ENCODE measurements at places on chromosomes 6 and 20. TPM values are rescaled to one million over a fixed set of nuclear protein-coding genes. Genes with fewer than 3 reads are reported as not detected.
A peak's percentile ranks its signal among the peaks of the same experiment; 100 is the strongest.

The C4B gene
- 44.3 TPM for total RNA-seq

The BMP5 gene
- not detected for total RNA-seq

The BTNL2 gene
- not detected for total RNA-seq

The CLVS2 gene
- not detected for total RNA-seq

The TRAPPC3L gene
- total RNA-seq, result not detected

The STX16 gene
- 109 TPM for total RNA-seq

The PERP gene
- total RNA-seq, result 23.7 TPM

The OR2H2 gene
- not detected for total RNA-seq

The IYD gene
- 0.27 TPM for total RNA-seq

The BCAS4 gene
- 10.2 TPM for total RNA-seq

The GABRR2 gene
- total RNA-seq, result 2.0 TPM

DNA sequence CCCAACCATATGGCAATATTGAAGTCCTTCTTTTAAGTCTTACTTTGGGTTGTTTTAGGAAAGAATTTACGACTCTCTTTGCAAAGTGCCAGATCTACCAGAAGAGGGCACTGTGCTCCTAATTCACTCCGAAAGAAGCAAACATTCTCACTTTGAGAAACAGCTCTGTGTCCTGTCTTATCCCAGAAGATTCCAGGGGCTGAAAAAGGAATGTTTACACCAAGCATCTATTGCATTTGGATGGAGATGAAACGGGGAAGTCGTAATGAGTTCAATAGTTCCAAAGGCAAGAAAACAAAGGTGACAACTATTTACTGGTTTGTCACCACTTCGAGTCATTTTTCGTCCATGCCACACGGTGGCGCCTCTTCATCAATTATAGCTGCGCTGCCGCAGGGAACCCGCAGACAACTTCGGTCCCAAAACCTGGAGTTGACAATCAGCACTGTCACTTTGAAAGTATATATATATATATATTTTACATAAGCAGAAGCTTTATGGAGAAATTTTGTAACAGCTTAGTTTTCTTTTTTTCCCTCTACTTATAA lies 121.6 kb downstream of the MOXD1 start:
- peaks cover 9% of the 10 kb centered on the region for H3K4me1 ChIP-seq
- no peaks in the 10 kb centered on the region for H3K36me3 ChIP-seq
- peak overlapping the region; percentile 77 for H3K4me3 ChIP-seq
- no peaks in the 10 kb centered on the region for H3K27me3 ChIP-seq
- DNase-seq, result peak; percentile 15

DNA sequence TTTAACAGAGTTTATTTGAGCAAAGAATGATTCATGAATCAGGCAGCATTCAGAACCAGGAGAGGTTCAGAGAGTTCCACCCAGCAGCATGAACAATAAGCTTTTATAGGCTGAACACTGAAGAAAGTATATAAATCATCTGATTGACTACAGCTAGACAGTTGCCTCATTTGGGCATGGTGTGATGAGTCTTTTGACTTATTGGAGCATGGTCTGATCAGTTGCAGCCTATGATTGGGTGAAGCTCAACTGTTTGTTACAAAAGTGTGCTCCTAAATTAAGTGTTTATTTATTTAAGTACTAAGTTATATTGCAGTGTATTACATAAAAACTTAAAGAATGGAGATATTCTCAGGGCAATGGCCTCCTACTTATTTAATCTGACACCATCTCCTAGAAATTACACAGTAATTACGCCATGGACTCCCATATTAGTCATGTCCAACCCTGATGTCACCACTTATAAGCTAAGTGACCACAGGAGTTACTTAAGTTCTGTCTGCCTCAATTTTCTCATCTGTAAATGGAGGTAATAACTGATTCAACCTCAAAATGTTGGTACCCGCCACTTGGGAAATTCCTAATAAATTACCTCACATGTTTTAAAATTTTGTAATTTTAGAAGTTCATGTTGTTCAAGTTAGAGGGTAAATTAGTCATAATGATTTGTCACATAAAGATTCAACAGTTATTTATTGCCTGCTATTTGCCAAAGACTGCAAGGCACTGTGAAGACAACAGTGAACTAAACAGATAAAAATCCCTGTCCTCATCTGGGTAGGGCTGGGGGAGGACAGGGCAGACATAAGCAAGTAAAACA lies 15.2 kb upstream of the ROS1 start:
- no peak overlapping the region for H3K27ac ChIP-seq
- H3K36me3 ChIP-seq, result no peaks in the 10 kb centered on the region
- H3K4me1 ChIP-seq, result no peaks in the 10 kb centered on the region
- no peaks in the 10 kb centered on the region for H3K27me3 ChIP-seq
- H3K4me3 ChIP-seq, result no peak overlapping the region
- no peak for DNase-seq

- H3K27ac ChIP-seq, result no peak overlapping the region
- H3K4me3 ChIP-seq, result no peak overlapping the region
- H3K4me1 ChIP-seq, result no peaks in the 10 kb centered on the region
- DNase-seq, result no peak
Measured at GRCh38 chr6:138492113-138492512, 7.2 kb downstream of the NHSL1 start.

- H3K4me3 ChIP-seq, result no peak overlapping the region
- H3K4me1 ChIP-seq, result peaks cover 41% of the 10 kb centered on the region
- no peaks in the 10 kb centered on the region for H3K27me3 ChIP-seq
- no peak for DNase-seq
Measured at GRCh38 chr6:53280207-53280606, 68.5 kb downstream of the ELOVL5 start.

DNA sequence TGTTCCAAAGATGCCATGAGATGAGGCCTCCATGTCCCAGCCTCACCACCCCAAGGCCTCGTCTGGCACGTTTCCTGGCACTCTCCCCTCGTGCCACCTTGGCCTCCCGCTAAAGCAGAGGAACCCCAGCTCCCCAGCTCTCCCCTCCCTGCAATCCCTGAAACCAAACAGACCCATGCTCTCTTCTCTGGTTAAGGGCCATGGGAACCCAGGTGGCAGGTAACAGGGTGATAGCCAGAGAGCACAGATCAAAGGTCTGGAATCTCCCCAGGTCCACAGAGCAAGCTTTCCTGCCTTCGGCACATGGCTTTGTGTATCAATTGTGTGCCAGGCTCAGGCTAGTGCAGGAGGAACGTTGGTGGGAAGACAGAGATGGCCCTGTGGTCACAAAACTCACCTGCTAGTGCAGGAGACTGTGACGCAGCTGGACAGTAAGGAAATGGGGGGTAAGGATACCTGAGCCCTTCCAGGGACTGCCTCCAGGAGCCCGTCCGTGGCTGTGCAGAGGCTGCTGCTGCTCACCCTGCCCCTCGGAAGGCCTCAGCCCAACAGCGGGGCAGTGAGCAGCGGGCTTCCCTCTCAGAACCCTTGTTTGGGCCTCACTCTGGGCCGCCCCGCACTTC lies 39.0 kb downstream of the MYH7B start:
- H3K27me3 ChIP-seq, result no peaks in the 10 kb centered on the region
- H3K4me1 ChIP-seq, result no peaks in the 10 kb centered on the region
- peaks cover 40% of the 10 kb centered on the region for H3K36me3 ChIP-seq
- no peak overlapping the region for H3K27ac ChIP-seq
- H3K4me3 ChIP-seq, result no peak overlapping the region

DNA sequence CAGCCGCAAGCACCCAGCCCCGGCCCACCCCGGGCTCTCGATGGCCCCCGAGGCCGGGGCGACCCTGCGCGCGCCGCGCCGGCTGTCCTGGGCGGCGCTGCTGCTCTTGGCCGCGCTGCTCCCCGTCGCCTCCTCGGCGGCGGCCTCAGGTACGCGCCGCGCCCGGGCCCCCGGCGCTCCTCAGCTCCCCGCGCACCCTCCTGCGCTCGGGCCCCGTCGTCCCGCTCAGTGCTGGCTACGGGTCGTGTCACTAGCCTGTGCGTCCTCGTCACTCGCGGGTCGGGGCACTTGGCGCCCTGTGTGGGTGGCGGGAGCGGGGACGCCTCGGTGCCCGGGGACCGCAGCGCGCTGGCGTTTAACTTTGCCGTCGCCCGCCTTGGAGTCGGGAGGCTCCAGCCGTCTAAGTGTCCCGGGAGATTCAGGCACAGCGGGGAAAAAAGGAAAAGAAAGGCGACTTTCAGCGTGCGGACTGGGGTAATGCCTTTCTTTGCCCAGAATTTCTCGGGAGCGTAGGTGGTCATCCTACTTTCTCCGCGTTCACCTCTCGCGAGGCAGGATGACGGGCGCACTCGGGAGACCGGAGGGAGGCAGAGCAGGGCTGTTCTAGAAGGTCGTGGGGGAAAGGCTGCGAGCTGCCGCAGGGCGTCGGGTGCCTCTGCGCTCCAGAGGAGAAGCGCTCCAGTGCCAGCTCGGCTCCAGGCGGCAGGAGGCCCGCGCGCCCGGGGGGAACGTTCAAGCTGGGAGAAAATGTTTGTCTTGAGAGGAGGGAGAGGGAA lies 545 bp downstream of the FNDC1 start:
- no peaks in the 10 kb centered on the region for H3K36me3 ChIP-seq
- H3K27me3 ChIP-seq, result no peaks in the 10 kb centered on the region
- DNase-seq, result no peak
- peak overlapping the region; percentile 63 for H3K4me3 ChIP-seq

GRCh38 chr20:59948212-59948611 lies 8.0 kb downstream of the FAM217B start:
- no peaks in the 10 kb centered on the region for H3K4me1 ChIP-seq
- no peak for DNase-seq
- H3K4me3 ChIP-seq, result no peak overlapping the region
- H3K27me3 ChIP-seq, result no peaks in the 10 kb centered on the region
- no peak overlapping the region for H3K27ac ChIP-seq

DNA sequence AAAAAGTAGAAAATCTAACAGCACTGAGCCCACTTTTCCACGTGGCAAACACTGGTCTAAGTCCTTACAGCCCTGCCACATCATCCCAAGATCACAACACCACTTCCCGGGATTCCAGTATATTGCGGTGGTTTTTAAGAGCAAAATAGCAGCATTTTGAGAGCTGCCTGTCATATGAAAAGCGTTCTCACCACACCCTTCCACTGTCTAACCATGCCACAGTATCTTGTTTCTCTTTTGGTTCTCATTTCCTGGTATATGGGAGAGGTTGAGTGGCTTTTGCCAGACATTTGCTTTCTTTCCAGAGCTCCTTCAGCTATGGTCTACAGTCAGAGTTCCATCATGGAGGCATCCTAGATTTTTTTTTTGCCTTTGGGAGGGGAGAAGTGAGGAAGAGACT lies 243.0 kb downstream of the TSHZ2 start:
- no peak overlapping the region for H3K27ac ChIP-seq
- no peaks in the 10 kb centered on the region for H3K27me3 ChIP-seq
- H3K36me3 ChIP-seq, result no peaks in the 10 kb centered on the region
- H3K4me1 ChIP-seq, result no peaks in the 10 kb centered on the region
- DNase-seq, result no peak

DNA sequence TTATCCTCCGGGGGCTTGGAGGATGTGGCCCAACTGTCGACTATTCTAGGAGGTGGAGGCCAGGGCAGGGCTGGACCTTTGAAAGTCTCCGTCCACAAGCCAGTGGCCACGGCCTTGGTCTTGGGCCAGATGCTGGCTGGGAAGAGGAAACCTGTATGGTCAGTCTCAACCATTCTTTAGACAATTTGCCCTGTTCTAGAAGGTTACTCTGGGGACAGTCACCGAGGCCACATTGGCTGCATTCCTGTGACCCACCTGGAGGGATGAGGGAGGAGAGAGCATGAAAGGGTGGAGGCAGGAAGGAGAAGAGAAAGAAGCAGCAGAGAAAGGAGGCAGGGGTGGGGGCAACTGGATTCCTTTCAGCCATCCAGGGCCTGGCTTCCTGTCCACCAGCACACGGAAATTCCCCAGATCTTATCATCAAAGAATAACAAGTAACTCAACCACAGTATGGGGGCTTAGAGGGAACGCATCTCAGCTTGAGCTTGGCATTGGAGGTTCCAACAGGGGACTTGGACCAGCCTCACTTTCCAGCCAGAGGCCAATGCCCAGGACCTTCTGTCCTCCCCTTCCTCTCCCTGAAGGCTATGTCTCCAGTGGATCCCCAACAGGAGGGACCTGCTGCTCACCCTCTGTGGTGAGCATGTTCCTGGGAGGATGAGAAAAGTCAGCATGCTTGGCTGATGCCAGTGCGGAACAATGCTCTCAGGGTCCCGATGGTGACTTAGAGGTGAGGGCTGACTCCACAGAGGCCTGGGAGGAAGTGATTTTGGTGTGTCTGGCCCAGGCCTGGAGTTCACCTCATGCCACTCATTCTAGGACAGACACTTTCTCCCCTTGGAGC lies 30.4 kb downstream of the TGM2 start:
- H3K27me3 ChIP-seq, result no peaks in the 10 kb centered on the region
- peak overlapping the region; percentile 55 for H3K27ac ChIP-seq
- DNase-seq, result no peak
- H3K4me3 ChIP-seq, result no peak overlapping the region
- H3K36me3 ChIP-seq, result peaks cover 65% of the 10 kb centered on the region

DNA sequence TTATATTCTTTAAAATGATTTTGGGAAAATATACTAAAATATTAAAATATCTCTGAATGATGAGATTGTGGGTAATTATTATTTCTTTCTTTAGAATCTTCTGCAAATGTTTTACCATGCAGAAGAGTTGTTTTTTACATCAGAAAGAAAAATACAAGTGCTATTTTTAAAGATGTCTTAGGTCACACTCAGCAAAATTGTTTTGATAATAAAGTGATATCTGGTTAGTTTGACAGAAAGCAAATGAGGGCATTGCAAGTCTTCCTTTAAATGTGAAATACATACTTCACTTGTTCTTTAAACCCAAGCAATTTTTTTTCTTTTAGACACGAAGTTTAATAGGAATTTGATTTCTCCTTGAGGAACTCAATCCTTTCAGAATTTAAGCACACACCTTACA lies 43.6 kb upstream of the STXBP5 start:
- peaks cover 4% of the 10 kb centered on the region for H3K4me1 ChIP-seq
- H3K36me3 ChIP-seq, result no peaks in the 10 kb centered on the region
- no peak for DNase-seq
- H3K4me3 ChIP-seq, result no peak overlapping the region
- H3K27me3 ChIP-seq, result no peaks in the 10 kb centered on the region

GRCh38 chr6:99092461-99092860 lies 144.7 kb upstream of the FBXL4 start:
- H3K27me3 ChIP-seq, result no peaks in the 10 kb centered on the region
- H3K27ac ChIP-seq, result no peak overlapping the region
- no peaks in the 10 kb centered on the region for H3K4me1 ChIP-seq

DNA sequence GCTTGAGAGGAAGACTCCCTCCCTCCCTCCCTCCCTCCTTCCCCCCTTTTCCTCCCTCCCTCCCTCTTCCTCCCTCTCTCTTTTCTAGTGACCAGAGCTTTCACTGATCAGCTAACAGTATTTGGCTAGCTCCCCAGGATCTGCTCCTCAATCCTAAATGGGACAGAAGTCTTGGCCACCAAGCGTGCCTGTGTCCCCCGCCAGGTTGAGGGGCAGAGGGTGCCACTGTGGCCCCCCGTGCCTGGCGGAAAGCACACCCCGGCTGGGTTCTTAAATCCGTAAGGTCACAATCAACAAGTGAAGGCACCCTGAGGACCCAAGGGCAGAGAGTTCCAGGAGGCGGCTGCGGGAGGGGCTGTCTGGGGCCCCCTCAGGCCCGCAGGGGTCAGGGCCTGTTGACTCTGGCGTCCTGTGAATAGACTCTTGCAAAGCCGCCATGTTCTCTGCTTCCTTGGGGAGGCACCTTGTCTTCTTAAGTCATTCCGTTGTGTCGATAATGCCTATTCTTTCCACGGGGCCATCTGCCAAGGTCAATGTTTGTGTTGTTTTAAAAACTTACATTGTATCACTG lies 38.9 kb upstream of the STX16 start:
- H3K4me1 ChIP-seq, result peaks cover 9% of the 10 kb centered on the region
- H3K27ac ChIP-seq, result peak overlapping the region; percentile 90
- no peak for DNase-seq
- no peaks in the 10 kb centered on the region for H3K36me3 ChIP-seq
- H3K27me3 ChIP-seq, result no peaks in the 10 kb centered on the region

All from thoracic aorta (tissue), 2 donors.